ENCODE measurements at places on chromosomes 3 and 15.

DNA sequence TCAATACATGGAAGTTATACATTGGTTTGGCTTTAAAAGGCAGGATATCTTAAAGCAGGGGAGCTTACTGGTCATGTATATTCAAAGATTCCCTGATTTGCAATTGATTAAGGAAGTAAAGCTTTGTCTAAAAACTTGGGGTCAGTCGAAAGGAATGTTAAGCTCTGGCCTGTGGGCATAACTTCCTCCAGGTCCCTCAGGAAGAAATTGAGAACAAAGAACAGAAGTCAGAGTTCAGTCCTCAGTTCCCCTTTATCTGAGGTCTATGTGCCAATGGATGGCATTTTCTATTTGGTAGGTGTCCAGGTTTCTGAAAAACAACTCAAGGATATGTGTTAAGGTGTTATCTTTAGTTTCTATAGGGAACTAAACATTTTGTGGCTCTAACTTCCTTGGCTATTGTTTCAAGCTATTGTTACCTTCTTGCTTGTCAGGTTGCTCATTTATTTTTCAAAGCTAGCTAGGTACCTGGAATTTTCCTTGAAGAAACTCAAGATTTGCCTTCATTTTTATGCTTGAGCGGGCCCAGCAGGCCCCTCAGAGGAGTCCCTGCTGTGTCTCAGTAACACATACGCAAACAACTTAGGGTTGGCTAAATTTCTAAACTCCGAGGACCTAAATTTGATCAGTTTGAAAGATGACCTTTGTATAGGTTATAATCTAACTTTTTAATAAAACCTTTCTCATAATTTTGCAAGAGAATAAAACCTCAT, 135.0 kb upstream of the UBE2E2 start:
- DNase-seq, result no peak

GRCh38 chr15:82730022-82730530, 20.4 kb upstream of the AP3B2 start:
- no peak for DNase-seq

GRCh38 chr15:96325541-96326327, 4.8 kb upstream of the NR2F2 start:
- DNase-seq, result no peak

GRCh38 chr3:71332813-71333212, 250.7 kb downstream of the FOXP1 start:
- no peak for DNase-seq

DNA sequence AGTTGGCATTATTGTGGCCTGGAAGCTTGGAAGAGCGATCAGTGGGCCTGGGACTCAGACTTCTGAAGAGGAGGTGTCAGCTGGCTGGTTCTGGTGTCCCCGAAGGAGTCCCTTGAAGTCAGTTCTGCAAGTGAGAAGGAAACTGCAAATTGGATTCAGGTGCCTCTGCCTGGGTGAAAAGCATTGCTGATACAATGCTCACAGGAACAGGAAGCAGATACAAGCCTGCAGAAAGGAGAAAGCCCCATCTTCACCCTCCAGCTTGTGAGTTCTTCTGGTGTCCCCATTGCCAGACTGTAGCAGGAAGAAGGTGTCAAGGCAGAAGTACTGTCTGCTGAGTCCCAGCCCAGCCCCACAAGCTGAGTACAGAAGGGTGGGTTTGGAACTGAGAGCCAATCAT, 271.3 kb downstream of the PLOD2 start:
- DNase-seq, result no peak

DNA sequence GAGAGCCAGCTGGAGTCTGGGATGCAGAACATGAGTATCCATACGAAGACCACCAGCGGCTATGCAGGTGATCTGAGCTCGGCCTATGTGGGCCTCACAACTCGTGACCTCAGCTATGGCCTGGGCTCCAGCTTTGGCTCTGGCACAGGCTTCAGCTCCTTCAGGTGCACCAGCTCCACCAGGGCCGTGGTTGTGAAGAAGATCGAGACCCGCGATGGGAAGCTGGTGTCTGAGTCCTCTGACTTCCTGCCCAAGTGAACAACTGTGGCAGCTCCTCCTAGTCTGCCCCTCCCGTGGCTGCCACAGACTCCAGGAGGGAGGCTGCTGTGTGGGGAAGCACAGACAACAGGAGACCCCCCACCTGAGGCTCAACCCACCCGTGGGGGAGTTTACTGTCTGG, 3.6 kb upstream of the KPNA4 start:
- DNase-seq, result no peak

DNA sequence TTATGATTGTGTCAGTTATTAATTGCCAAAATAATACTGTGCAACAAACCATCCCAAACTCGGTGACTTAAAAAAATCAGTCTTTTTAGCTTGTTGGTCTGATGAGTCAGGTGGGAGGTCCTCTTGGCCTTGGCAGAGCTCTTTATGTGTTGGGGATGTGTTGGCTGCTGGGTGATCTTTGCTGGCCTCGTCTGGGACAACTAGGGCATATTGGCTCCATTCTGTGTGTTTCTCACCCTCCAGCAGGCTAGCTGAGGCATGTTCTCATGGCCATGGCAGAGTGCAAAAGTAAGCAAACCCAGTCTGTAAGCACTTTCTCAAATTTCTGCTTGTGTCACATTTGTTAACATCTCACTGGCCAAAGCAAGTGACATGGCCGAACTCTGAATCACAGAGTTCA, 251.6 kb downstream of the RPLP1 start:
- DNase-seq, result no peak

DNA sequence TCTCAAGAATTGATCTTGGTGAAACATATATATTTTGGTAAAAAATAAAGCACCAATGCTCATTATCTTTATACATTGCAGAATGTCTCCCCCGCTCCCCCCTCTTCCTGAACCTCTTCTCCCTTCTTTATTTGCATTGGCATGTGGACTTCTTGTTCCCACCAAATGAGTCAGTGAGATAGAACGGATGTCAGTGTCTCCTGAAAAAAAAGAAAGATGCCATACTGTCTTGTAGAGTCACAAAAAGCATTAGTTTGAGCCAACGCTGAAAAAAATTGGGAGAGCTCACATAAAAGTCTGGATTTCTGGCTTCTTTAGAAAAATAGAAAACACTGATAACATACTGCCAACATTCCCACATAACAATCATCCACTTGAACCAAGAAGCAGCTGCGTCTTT, 32.0 kb upstream of the STXBP5L start:
- no peak for DNase-seq

DNA sequence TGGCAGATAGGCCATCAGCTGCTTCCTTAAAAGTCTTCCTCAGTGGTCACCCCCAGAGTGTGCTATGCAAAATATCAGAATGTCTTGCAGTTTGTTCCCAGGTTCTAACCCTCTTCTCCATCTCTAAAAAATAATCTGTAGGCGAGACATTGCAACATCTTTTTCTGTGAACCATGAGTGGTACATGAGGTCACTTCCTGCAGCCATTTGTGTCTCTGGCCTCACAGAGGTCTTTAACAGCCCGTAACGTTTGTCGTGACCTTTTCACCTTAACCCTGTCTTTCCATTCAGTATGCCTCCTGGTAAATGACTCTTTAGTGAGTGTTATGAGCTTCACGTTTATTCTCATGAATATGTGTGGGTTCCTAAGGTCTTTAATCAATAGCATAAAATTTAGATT, 145.4 kb downstream of the KLHL25 start:
- no peak for DNase-seq

DNA sequence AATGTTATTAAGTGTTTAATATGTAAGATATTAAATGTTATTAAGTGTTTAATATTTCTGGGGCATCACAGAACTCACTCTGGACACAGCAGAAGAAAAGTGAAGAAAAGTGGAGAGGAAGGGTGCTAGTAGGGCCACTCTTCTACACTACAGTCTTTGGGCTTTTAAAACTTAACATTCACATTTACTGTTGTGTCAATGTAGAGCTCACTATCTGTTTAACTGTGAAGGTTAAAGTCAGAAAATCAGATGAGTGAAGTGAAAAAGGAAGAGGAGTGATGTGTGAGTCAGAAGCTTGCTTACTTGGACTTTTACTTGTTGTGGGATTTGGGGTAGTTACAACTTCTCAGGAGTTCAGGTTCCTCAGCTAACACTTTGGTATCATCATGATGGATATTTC, 145.3 kb upstream of the DNAJC19 start:
- DNase-seq, result no peak

- no peak for DNase-seq
Observed at GRCh38 chr3:184471439-184471838, 90.1 kb upstream of the EPHB3 start.

GRCh38 chr15:90142216-90143165, 40.2 kb upstream of the IDH2 start:
- no peak for DNase-seq

DNA sequence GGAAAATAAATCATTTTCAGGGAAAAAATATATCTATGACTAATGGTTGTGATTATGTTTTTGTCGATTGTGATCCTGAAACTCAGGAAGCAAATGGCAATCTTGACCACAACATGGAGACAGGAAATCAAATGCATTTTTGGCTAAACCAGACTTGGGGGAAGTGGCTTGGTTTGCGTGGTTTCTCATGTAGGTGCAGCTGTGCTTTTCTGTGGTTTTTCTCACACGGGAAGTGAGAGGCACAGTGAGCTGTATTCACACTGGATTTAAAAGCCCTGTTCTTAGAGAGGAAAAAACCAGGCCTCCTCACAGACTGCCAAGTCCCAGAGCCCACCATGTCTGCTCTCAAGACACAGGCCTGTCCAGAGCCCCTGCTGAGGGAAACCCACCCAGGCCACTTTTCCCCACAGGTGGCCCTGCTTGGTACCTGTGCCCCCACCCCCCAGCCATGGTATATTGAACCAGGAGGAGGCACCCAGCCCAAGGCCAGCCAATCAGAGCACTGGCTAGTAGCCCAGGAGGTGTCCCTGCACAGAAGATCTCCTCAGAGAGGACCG, 46.1 kb downstream of the BTD start:
- DNase-seq, result peak; percentile 24

- DNase-seq, result no peak
Observed at GRCh38 chr3:55247666-55248065, 239.4 kb downstream of the WNT5A start.

- no peak for DNase-seq
Observed at GRCh38 chr3:107329088-107329487, 48.2 kb upstream of the CCDC54 start.

DNA sequence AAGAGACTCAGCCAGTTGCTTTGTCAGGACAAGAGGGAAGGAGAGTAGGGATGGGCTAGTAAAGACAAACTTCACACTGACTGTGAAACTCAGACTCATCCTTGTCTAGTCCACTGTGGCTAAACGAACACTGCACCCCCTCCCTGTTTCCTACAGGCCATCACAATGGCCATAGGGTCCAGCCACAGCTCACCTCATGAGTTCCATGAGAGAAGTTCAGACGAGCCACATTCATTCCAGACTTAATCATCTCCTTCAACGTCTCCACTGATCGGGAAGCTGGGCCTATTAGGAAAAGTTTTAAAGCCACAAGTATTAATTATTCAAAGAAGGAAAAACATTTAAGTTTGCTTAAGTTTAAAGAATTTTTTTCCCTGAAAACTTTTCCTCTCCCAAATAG, 13.8 kb downstream of the PKM start:
- DNase-seq, result no peak

DNA sequence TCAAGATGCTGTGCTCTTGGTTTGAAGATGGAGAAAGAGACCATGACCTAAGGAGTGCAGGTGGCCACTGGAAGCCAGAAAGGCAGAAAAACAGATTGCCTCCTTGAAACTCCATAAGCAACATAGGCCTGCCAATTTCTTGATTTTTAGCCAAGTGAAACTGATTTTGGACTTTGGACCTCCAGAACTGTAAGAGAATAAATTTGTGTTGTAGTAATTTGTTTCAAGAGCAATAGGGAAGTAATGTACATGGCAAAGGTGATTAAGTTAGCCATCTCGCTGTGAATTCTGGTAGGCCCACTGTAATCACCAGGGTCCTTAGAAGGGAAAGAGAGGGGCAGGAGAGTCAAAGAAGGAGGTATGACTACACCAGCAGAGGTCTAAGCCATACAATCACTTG, 238.8 kb downstream of the CNTN3 start:
- no peak for DNase-seq

DNA sequence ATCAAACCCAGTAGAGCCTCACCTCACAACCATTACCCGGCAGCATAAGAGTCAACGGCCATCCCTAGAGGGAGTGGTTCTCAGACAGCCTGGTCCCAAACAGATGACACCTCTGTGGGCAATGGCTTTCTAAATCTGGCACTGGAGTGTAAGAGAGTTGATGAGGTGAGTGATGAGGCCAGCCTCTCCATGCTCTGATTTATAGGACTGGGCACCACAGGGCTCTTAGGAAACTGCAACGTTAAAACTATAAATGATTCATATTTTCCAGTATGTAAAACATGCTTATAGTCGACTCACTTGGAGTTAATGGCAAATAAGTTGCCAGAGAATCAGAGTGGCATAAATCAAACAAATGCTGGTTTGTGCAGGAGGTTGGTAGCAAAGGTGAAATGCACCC, 187.7 kb downstream of the GREM1 start:
- no peak for DNase-seq

DNA sequence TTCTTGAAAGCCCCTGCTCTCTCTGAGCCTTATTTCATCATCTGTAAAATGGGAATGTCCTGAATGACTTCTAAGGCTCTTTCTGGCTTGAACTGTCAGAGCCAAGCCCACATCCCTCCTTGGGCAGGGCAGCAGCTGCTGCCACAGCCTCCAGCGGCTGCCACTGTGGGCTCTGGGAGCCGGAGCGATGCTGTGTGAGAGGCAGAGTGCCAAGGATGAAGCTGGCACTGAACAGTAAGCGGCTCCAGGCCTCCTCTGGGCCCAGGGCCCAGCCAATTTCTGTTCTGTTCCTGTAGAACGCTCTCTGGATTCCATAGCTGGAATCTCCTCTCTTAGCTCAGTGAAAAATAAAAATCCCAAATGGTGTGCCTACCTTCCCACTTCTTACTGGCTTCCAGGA, 4.4 kb downstream of the CPLX3 start:
- no peak for DNase-seq

- no peak for DNase-seq
Observed at GRCh38 chr3:195761567-195762248, 40.9 kb downstream of the MUC20 start.

DNA sequence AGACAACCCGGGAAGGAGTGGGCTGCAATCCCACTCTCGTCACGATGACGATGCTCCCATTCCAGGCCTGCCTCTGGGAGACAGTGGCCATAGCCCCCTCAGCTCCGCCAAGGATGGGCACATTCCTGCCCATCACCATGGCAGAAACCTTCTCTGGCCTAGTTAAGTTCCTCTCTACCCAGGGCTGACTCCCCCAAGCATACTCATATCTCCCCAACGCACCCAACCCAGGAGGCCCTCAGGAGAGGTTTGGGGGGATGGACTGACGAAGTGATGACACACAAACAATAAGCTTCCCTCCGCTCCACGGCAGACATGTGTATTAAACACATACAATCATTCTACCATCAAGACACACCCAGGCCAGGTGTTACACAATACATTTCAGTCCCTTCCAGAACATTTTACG, 60.1 kb downstream of the VGLL4 start:
- DNase-seq, result no peak
